Small intestine (tissue), 16 donors: ENCODE measurements at places on chromosomes 3 and 15.

DNA sequence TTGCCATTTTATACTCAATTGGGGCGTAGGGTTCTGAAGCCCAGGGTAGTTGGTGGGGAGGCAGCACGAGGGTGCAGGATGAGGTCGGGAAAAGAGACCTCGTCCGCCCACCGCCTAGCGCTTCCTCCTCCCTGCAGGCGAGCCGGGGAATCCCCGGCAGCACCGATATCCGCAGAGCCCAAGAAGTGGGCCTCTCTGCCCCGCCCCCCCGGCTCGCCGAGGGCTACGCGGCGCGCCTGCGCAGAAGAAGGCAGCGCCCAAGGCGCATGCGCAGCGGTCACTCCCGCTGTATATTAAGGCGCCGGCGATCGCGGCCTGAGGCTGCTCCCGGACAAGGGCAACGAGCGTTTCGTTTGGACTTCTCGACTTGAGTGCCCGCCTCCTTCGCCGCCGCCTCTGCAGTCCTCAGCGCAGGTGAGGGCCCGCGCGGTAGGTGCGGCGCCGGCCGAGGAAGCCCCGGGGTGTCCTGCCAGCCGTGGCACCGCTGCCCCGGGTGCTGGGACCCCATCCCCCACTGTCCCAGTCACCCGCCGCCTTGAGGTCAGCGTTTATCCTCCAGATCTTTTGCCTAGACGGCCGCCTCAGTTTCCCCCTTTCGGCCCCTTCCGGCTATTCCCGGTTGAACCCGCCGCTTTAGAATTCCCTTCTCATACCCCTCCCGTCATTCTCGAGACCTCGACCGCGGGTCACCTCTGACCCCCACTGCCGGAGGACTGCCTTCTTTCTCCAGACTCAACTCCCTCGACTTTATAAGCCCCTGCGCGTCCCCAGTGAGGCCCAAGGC is at the start of gene ALAS1:
ALAS1 (plus strand) TSS at position 319 of the 784 bp plus-strand sequence. CDS start 1,082 bp downstream, outside the sequence.
- DNase-seq: peak; percentile 94

GRCh38 chr15:89356634-89357298 is 22.1 kb upstream of the POLG start:
- DNase-seq: no peak

GRCh38 chr3:168802766-168803165 is 707.0 kb upstream of the GOLIM4 start:
- no peak for DNase-seq

DNA sequence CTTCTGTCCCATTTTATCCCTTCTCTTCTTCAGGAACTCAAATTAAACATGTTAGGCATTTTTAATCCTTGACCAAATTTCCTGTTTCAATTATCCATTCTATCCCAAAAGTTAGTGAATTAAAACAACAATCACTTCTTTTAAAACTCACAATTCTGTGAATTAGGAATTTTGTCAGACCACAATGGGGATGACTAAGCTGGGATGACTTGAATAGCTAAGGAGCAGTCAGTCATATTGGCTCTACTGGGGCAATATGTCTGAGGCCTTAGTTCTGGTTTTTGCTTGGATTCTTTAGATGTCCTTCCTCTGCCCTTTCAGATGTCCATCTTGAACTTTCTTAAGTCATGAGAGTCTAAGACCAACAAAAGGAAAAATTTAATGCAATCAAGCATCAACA is 178.2 kb upstream of the TGFBR2 start:
- DNase-seq: no peak

- DNase-seq: no peak
These were observed 585.6 kb downstream of the TBL1XR1 start for GRCh38 chr3:176611703-176612102.

DNA sequence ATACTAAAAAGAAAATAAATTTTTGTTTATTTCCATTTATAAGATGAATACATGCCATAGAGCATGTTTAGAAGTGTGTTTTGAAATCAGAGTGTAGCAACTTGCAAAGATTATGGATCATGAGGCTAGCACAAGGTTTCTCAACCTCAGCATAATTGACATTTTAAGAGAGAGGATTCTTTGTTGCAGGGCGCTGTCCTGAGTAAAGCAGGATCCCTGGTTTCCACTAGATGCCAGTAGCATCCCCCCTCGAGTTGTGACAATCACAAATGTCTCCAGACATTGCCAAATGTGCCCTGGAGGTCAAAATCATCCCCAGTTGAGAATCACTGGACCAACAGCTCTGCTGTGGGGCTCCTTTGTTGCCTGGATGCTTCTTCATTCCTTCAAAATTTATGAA is 128.5 kb upstream of the RBMS3 start:
- no peak for DNase-seq

- DNase-seq: no peak
These were observed 79.2 kb downstream of the P3H2 start for GRCh38 chr3:190041333-190042041.

DNA sequence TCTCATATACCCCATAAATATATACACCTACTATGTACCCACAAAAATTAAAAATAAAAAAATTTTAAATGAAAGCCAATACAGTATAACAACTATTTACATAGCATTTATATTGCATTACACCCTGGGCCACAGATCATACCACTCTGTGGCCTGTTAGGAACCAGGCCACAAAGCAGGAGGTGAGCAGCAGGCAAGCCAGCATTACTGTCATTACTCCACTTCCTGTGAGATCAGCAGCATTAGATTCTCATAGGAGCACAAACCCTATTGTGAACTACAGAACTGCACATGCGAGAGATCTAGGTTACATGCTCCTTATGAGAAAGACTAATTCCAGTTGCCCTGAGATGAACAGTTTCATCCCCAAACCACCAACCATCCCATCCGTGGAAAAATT is 17.4 kb downstream of the FILIP1L start:
- DNase-seq: no peak

GRCh38 chr15:47412802-47413201 is 304.5 kb upstream of the SEMA6D start:
- DNase-seq: no peak

- DNase-seq: no peak
These were observed 1389.3 kb upstream of the ALCAM start for GRCh38 chr3:103977417-103977816.

DNA sequence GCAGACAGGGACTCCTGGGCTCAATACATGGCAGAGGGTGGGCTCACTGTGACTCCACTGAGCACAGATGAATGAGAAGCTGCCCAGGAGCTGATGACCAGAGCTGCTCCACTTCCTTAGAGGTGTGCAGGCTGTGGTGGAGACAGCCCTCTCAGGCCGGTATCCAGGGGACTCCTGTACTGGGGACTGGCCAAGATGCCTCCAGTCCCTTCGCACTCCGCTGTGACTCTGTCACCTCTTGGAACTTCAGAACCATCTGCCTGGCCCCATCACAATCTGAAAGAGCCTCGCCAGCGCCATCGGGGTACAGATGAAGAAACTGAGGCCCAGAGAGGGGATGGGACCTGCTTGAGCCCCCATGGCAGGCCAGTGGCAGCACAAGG is 111.2 kb downstream of the ETFA start:
- DNase-seq: no peak

DNA sequence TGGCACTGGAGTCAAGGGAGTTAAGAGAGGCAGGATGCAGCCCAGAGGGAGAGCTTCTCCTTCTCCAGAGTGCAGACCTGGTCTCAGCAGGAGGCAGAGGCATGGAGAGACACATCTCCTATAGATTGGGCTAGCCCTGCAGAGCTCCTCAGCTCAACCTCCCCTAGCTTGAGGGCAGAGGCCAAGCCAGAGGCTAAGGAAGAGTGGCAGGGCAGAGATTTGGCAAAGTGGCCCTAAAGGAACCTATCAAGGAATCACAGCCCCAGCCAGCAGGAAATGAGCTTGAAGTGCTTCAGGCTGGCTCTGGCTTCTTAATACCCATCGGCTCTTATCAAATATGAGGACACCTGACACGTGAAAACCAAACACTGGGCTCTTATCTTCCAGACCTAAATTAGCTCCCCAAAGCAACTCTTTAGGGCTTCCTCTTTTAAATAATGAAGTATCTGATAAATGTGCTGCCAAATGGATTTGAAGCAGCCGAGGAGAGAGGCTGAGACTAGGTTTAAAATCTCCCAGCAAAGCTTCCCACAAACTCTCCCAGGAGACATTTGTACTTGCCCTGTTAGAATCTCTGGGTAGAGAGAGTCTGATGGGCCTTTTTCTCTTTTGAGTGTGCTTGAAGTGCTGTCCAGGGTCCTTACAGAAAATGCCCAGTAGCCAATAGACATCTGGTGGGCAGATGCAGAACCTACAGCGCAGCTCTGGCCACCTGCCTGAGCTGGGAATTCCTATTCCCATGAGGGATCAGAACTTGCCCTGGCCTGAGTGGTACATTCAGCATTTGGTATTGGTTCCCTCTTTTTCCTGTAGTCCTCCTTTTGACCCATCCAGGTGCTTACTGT is 271.4 kb downstream of the CLSTN2 start:
- DNase-seq: peak; percentile 7

DNA sequence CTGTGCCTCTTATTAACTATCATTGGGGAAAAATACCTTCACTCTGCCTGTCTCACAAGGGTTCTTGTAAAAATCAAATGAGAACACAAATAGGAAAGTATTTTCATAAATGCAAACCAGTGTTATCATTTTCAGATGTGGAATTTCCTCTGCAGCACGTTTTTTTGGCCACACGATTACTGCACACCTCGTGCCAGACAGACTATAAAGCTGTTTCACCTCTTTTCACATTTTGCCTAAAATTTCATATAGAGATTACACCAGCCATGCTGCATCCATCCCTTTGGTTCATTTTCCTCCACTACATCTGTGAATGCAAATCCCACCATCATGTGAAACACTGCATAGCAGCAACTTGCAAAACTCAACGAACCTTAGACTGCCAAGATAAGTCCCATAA is 1.2 kb upstream of the TMOD2 start:
- no peak for DNase-seq

DNA sequence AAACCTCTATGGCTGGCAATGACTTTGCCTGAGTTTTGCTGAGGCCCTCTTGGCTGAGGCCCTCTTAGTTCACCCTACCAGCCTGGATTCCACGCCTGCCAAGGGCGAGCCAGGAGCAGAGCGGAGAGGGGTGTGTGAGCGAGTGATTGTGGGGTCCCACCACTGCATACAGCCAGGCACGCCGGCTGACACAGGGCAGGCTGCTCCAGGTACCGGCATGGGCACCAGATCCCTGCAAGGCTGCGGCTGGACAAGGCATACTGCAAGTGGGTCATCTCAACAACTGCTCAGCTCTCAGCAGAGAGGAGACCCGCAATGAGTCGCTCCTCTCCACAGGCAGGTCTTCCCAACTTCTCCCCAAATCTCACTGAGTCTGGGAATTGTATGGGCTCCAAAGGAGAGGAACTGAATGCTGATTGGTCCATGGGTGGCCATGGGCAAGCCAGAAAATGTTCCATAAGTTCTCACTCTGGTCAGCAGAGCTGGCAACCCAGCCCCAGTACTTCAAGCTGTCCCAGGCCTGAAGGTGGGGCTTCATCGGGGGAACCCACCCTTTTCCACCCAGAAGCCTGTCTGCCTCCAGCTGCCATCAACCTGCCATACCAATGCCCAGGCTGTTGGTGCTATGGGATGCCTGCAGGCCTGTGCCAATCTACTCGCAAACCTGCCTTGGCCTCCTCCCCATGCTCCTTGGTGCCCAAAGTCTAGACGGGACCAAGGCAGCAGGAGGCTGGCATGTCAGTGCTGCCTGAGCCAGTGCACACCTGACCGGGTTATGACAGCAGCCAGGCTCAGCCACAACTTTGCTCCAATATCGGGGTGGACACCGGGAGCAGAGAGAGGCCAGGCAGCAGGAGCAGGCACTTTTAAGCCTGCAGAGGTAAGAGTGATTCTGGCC is 1273.6 kb upstream of the GBE1 start:
- no peak for DNase-seq

DNA sequence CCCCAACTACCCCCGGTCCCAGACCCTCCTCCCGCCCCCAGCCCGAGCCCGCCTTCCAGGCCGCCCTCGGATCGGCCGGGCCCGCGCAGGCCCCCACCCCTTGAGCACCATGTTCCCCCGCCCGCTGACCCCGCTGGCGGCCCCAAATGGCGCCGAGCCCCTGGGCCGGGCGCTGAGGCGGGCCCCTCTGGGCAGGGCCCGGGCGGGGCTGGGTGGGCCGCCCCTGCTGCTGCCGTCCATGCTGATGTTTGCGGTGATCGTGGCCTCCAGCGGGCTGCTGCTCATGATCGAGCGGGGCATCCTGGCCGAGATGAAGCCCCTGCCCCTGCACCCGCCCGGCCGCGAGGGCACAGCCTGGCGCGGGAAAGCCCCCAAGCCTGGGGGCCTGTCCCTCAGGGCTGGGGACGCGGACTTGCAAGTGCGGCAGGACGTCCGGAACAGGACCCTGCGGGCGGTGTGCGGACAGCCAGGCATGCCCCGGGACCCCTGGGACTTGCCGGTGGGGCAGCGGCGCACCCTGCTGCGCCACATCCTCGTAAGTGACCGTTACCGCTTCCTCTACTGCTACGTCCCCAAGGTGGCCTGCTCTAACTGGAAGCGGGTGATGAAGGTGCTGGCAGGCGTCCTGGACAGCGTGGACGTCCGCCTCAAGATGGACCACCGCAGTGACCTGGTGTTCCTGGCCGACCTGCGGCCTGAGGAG is 472 bp downstream of the CHST14 start:
- peak; percentile 59 for DNase-seq

- DNase-seq: no peak
These were observed 92.7 kb downstream of the DLG1 start for GRCh38 chr3:197205675-197206074.

- peak; percentile 24 for DNase-seq
These were observed 35.9 kb upstream of the TMEM115 start for GRCh38 chr3:50395070-50395860.

GRCh38 chr3:72977060-72977808 is 19.4 kb upstream of the PPP4R2 start:
- no peak for DNase-seq

GRCh38 chr15:65336493-65337435 is 32.3 kb downstream of the RNU5B-1 start:
- no peak for DNase-seq

GRCh38 chr3:68999605-69000004 is 13.9 kb downstream of the EOGT start:
- no peak for DNase-seq

DNA sequence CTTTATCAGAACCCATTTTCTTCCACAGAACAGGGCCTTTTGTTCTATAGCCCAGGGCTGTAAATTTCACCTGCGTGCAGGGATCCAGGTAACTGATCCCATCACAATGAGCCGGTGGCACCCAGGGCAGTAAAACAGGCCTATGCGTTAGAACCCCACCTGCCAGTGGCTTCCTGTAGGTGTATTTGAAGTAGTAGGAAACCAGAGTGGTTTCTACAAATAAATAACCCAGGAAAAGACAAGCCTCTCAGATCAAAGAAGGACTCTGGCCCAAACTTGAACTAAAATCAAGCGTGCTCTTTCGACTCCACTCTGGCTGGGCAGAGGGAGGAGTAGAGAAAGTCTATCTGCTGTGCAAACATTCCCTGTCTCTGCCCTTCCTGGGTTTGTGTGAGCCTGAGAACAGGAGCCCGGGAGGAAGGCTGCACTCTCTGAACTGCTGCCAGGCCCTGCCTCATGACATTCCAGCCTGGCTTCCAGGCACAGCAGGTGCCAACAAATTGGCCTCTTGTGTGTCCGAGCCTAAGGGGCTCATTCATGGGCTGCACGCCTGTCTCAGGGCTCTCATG is 77.7 kb downstream of the CEMIP start:
- peak; percentile 55 for DNase-seq
